Cerebellum (tissue), 4 donors: ENCODE measurements at places on chromosomes 6 and 20.

- DNase-seq: no peak
Observed at GRCh38 chr20:24095756-24096155, 107.2 kb upstream of the GGTLC1 start.

DNA sequence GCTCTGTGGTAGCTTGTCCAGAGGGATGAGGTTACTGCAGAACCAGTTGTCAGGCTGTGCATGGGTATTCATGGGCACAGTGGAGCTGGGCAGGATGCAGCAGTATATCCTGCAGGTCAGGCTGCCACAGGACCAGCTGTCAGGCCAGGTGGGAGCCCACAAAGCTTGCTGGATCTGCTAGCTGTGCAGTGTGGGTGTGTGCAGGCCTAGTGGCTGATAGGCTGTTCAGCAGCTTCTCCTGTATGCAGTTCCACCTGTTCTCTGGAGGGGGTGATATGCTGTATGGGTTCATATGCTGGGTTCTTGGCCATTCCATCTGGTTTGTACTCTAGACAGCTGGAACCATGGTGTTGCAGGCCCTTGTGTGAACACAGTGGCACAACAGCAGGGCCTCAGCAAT lies 40.6 kb upstream of the TPD52L1 start:
- DNase-seq: no peak

DNA sequence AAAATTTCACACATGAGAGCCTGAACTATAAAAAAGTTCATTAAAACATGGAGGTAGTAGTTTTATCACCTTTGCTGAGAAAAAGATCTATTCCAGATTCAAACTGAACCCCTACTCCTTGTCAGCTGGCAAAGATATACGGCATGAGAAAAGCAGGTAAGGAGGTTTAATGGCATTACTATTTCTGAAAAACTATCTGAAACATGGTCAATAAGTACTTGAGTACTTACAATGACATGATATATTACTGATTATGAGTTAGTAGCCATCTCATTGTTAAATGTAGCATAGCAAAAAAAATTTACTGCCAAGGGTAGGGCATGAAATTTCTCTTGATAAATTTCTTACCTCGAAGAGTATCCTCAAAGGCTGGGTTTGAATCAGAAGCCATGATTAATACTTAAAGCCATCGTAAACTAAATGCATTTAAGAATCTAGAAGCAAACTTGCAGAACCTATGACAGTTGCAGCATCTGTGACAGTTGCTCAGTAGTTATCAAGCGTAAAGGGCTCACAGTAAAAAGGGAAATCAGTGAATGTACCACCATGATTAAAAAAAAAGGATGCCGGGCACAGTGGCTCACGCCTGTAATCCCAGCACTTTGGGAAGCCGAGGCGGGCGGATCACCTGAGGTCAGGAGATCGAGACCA lies 8.7 kb downstream of the SLC17A5 start:
- DNase-seq: no peak

DNA sequence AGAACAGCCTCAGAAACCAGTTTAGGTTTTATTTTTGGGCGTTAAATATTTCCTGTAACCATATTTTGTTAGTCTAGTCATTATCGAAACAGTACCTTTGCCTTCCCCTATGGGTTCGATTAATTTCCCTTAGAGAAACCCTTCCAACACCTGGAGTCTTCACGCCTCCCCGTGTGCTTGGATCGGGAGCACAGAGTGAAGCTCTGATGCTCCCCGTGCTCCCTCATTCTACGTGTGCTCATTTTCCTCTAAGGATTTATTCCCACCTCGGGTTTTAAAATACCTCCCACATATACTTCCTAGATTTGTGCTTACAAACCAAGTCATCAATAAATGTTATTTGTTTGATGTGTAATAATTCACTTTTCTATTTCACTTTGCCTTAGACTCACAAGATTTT lies 142.4 kb downstream of the TTLL2 start:
- DNase-seq: no peak

GRCh38 chr6:22926790-22927354 lies 357.5 kb downstream of the HDGFL1 start:
- no peak for DNase-seq

- DNase-seq: peak; percentile 21
Observed at GRCh38 chr20:20864351-20865096, 152.1 kb upstream of the RALGAPA2 start.

DNA sequence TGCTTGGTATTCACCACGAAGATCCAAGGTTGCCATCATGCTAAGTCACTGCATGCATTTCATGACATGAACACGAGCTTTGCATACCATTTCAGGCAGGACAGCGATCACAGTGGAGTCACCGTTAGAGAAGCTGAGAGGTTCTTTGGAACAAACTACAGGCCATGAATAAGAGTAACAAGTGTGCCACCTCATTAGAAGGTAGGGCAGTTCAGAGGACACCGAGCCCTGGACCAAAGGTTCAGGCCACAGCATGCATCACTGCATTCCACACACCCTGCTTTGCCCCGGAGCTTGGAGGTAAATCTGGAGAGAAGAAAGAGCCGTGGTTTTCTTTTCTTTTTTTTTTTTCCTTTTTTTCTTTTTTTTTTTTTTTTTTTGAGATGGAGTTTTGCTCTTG lies 66.9 kb upstream of the CDH4 start:
- DNase-seq: no peak

DNA sequence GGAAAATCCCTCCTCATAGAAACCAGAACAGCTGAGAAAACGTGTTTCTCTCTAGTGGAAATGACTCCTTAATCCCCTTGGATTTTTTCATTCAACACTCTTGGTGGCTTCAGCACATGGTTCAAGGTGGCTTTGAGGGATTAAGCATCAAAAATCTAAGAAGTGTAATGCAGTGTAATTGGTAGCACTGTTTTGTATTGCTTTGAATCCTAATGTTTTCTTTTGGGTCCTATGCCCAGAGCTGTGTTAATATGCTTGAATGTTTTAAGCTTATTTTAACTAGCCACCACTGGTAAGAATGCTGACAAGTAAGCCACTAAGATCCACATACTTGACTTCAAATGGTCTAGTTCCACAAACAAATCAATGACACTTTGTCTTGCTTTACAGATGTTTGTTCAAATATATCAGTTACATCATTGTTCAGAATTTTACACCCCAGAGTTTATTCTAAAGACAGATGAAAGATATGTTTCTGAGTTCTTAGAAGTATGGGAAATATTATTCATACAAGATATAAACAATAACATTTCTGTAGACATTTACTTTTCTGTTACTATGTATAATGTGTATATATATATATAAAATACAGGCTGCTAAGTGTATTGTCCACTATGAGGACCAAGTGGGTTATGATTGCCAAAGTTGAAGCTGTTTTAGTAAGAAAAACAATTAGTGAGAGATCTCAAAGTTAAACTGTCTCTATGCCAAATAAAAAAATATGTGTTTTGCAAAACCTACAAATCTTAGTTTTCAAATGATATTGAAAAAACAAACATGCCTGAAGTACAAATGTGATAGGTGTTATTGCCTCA lies 220.8 kb downstream of the OGFRL1 start:
- DNase-seq: no peak

- no peak for DNase-seq
Observed at GRCh38 chr20:52473186-52473585, 281.6 kb upstream of the ZFP64 start.

GRCh38 chr20:50883856-50884255 lies 47.4 kb downstream of the ADNP start:
- no peak for DNase-seq

- DNase-seq: no peak
Observed at GRCh38 chr6:39441986-39442385, 119.5 kb upstream of the KCNK16 start.

DNA sequence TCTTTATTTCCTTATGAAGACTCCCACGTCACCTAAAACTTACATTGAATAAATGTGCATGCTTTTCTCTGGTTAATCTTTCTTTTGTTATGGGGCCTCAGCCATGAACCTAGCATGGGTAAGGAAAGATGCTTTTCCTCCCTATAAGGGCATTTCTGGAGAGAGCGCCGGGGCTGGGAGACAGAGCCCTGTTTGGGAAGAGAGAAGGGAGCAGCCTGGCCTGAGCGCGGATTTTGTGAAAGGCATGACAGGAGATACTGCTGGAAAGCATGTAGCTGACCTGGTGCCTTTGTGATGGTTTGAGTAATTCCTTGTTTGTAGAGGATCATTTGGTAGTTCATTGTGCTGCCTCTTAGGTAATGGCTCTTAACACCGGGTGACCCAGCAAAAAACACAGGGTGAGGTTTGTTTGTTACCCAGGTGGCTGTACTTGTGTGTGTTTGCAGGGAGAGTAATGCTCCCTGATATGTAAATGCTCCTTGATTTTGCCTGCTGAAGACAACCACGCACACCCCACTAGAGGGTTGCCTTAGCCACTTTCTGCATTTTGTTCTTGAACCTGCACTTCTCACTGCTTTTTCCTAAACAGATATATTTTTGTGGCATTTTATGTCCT lies 59.2 kb downstream of the ANKRD6 start:
- DNase-seq: no peak

DNA sequence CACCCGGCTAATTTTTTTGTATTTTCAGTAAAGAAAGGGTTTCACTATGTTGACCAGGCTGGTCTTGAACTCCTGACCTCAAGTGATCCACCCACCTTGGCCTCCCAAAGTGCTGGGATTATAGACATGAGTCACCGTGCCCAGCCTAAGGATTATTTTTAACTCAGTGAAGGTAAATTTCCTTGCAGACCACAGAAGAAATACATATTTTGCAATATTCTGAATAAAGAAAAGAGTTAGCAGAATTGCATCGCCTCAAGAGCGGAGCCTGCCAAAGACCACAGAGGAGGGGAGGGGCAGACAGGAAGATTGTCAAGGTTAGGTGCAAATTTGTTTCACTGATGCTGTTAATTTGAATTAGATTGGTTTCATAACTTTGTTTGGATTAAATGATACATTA lies 47.4 kb downstream of the SOD2 start:
- no peak for DNase-seq

GRCh38 chr20:4559906-4560305 lies 161.8 kb upstream of the PRND start:
- DNase-seq: no peak

DNA sequence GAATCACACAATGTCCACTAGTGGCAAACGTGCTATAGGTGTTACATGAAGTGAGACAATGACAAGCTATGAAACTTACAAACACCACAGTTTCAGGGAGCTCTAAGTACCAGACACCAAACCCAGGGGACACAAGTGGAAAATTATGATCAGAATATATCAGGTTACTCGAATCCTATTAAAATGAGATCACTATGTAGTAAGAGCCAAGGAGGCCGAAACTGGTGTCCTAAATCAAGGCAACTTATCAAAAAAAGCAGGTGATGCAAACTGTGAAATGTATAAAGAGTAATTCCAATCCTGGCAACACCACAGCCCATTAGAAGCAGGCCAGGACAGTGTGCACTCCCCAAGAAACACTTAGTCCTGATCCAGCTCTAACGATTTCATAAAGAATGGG lies 100.3 kb downstream of the ARHGAP18 start:
- DNase-seq: no peak

DNA sequence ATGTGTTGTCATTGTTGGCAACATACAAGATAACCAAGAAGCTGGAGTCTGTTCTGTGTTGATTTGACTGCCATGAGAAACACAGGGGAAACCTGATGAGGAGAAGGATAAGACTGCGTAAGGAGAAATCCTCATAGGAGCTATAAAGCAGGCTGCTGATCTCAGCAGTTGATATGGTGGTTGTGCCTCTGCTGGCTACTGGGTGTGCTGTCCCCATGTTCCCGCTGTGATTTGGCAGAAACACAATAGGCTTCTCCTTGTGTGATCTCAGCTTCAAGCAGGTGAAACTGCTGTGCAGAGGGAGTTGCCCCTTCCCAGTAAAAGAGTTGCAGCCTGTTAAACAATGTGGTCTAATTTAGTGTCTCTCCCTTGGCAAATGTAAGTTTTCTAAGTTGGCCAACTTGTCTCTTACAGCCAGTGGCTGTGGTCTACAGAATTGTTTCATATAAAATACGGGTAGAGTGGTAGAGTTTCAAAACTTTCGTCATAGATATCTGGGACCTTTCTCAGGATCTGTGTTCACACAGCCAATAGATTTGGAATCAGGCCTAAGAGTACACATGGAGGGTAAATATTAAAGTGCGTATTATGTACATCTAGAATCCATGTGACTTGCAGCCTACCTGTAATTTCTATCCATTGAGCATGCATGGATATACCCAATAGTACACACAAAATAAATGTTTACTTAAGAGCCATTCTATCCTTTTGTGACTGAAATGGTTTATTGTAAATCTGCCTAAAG lies 78.4 kb downstream of the RNF144B start:
- DNase-seq: no peak

- DNase-seq: peak; percentile 26
Observed at GRCh38 chr20:50572938-50573777, 63.0 kb downstream of the PTPN1 start.

GRCh38 chr6:34457742-34458735 lies 7.8 kb upstream of the PACSIN1 start:
- no peak for DNase-seq

- no peak for DNase-seq
Observed at GRCh38 chr6:108105571-108105970, 31.0 kb upstream of the OSTM1 start.
